Hepatic stellate cell (primary cell): ENCODE measurements at places on chromosomes 5 and 9.

DNA sequence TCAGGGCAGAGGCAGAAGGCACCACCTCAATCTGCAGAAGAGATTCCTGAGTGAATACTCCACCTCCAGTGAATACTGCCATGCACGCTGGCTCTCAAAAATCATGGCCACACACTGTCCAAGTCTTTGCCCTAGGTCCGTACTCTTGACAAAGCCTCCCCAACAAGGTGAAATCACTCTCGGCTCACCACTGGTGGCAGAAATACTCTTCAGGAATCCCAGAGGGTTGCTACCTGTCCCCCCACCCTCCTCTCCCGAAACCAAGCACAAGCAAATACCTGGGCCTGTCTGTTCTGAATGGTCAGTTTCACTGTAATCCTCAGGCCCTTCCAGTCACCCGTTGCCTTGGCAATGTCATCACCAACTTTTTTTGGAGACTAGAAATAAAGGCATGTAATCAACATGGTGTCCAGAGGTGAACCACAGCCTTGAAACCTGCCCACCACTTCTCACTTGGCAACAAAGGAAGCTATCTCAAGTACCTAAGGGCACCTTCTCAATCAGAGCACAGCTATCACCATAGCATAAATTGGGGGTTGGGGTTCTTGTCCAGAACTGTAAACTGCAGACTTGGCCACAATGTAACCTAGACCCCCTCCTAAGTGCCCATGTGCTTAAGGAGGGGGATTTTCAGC, 1.8 kb downstream of the RPL12 start:
- no peak for DNase-seq

DNA sequence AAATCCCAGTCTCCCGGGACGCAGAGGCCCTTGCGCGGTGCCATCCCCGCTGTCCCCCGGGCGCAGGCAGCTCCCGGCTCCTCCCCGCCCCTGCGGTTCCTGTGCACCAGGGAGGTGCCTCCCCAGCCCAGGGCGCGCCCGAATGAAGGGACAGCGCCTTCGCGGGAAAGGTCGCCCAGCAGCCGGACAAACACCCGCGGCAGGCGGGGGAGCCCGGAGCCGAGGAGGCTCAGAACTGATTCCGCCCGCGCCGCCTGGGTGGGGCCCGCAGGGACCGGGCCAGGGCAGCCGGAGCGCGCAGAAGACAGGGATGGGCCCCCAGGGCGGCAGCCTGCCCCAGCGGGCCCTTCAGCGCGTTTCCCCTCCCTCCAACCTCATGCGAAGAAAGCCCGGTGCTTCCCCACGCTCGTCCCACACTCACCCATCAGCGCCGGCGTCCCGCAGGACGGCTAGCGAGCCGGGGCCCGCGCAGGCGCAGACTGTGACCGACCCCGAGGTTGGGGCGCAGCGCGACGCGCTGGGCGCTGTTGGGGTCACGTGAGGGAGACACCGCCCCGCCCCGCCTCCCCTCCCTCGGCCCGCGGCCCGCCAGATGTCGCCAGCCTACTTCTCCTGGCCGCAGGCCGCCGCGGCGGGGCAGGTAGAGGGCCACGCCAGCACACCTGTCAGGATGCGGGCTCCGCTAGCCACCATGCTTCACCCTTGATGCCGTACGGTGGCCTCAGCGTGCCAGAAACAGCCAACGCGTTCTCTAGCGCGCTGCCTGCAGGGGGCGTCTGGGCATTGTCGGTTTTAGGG, at the start of gene SLC25A51:
Gene SLC25A51 (minus strand): TSS at position 481 of the 798 bp plus-strand sequence. CDS start 15,577 bp downstream, outside the sequence.
- peak; percentile 96 for DNase-seq

- DNase-seq, result no peak
Observed at GRCh38 chr9:87428659-87429058, 69.0 kb upstream of the DAPK1 start.

DNA sequence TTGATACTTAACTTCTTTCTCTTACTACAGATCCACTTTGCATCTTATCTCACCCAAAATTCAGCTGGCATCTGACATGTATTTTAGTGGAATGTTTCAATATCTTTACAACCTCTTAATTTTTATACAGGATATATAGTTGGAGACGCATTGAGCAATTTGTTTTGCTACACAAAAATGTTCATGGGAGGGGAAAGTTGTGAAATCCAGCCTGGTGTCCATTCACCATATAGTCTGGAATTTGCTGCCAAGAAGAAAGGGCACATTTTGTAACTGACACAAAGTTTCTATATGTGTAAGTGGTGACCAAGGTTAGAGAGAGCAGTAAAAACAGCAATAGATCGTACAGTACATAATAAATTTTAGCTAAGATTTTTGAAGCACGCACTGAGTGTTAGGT, 14.0 kb upstream of the CHD1 start:
- no peak for DNase-seq

- no peak for DNase-seq
Observed at GRCh38 chr5:35677878-35678277, 60.2 kb downstream of the SPEF2 start.

DNA sequence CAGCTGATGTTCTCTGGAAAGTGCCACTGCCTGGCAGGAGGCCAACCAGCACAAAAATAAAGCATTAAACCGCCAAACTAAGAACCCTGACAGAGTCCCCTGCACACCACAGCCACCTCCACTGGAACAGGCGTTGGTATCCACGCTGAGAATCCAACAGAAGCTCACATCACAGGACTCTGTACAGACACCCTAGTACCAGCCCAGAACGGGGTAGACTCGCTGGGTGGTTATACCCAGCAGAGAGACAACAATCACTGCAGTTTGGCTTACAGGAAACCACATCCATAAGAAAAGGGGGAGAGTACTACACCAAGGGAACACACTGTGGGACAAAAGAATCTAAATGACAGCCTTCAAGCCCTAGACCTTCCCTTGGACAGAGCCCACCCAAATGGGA, 15.0 kb upstream of the POU5F2 start:
- no peak for DNase-seq

GRCh38 chr5:2574155-2574554, 177.3 kb downstream of the IRX2 start:
- no peak for DNase-seq

- DNase-seq, result no peak
Observed at GRCh38 chr5:148730270-148730669, 75.9 kb upstream of the HTR4 start.
